ENCODE measurements at places on chromosomes 5 and 9. TPM values are rescaled to one million over a fixed set of nuclear protein-coding genes. Genes with fewer than 3 reads are reported as not detected.

CREB3 gene
- total RNA-seq = 105 TPM

ADAM19 gene
- total RNA-seq = 38.3 TPM

F2R gene
- 85.7 TPM for total RNA-seq

ADAMTS13 gene
- under 0.01 TPM for total RNA-seq

SPINK6 gene
- not detected for total RNA-seq

GFRA3 gene
- not detected for total RNA-seq

HSPB3 gene
- total RNA-seq = 0.54 TPM

REEP2 gene
- total RNA-seq = 12.4 TPM

OR1J2 gene
- not detected for total RNA-seq

MRPS30 gene
- 57.2 TPM for total RNA-seq

SURF1 gene
- total RNA-seq = 15.1 TPM

AFF4 gene
- 67.2 TPM for total RNA-seq

KIAA0825 gene
- 3.9 TPM for total RNA-seq
